RWPE1 (cell line): ENCODE measurements at places on chromosomes 13 and 19.

DNA sequence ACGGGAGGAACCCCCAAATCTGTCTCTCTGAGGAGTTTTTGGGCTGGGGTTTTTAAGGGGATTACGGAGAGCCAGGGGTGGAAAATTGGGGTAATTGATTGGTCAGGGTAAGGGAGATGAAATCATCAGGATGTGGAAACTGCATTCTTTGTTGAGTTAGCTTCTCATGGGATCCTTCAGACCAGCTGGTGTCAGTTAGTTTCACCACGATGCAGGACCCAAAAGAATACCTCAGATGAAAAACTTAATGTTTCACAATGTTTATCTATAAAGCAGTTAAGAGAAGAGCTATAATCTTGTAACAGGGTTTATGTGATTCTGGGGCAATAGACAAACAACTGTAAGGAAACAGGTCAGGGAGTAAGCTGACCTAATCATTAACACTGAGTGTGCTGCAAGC lies 230.8 kb downstream of the POU4F1 start:
- DNase-seq = no peak

GRCh38 chr19:33756177-33756576 lies 40.5 kb upstream of the KCTD15 start:
- DNase-seq = no peak

- DNase-seq = peak; percentile 89
These were observed 23.5 kb upstream of the USP12 start for GRCh38 chr13:27194895-27195764.

DNA sequence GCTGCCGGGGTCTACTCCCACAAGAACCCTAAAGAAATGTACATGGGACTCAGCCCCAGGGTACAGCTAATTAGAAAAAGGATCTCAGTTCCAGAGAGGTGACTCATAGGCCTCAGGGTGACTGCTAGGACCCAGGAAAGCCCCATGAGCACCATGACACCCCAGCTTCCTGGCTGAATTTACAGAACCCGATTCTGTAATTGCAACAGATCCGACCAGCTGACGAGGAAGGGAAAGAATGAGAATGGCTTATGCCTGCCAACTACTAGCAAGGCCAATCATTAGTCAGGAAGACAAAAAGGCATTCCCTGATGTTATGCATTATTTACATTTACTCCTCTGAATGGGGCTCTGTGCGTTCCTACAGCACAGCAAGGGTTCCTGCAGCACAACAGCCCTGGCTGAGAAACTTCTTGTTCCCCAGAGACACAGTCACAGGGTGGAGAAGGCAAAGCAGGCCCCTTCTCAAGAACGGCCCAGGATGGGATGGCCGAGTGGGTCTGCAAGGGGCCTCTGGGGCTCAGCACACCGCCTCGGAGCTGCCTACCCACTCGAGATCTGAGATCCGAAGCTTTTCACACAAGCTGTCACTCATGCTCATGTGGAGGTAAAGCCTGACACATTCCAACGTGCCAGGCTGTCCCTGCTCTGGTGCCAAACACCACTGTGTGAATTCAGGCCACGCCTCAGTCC lies 27.2 kb downstream of the PBX4 start:
- peak; percentile 98 for DNase-seq

DNA sequence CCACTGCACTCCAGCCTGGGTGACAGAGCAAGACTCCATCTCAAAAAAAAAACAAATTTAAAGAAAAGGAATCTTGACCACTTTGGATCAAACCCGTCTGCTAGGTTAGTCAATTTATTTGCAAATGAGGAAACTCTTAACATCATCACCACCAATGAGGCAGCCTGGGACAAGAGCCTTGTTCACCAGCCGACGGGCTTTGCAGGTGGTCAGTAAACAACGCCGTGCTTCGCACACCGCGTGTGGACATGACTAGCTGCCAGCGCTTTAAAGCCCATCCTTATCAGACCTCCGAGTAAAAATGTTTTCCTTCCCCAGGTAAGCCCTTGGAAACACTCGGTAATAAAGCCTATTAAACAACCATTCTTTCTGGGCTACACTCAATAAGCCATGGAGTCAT lies 41.9 kb downstream of the INSR start:
- no peak for DNase-seq

- DNase-seq = no peak
These were observed 305.2 kb upstream of the ZNF507 start for GRCh38 chr19:32040236-32040635.

DNA sequence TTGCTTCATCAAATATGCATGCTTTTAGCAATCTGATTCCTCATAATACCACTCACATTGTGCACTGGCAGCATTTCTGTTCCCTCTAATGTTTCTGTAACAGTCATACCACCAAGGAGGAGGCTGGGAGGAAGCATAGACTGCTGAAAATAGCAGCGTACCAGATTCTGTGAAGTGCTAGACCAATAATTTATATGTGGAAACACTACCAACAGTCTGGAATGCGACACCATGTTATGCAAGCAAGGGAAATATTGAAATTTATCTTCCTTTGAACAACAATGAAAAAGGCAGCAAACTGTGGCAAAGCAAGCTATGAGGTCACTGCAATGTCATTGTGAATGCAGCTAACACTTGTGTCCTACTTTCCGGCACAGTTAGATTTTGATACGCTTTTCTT lies 1388.0 kb downstream of the EFNB2 start:
- DNase-seq = no peak

DNA sequence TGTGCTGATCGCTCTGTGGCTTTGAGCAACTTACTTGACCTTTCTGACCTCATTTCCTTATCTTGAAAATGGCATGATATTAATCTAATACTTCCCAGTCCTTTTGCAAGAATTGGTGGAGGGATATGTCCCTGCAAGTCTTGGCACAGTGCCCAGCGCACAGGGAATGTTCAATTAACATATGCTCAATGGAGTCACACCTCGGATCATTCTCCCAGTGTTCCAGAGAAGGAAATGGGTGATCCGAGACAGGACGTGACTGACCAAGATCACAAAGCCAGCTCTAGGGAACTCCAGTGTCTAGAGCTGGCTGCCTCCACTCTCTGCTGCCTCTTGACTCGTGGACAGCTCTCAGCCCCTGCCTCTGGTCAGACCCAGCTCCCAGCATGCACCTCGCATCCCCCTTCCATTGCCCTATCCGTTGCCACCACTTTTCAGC lies 3.6 kb downstream of the CDC42EP5 start:
- DNase-seq = no peak

- DNase-seq = no peak
These were observed 156.3 kb upstream of the FNDC3A start for GRCh38 chr13:48819376-48819775.

DNA sequence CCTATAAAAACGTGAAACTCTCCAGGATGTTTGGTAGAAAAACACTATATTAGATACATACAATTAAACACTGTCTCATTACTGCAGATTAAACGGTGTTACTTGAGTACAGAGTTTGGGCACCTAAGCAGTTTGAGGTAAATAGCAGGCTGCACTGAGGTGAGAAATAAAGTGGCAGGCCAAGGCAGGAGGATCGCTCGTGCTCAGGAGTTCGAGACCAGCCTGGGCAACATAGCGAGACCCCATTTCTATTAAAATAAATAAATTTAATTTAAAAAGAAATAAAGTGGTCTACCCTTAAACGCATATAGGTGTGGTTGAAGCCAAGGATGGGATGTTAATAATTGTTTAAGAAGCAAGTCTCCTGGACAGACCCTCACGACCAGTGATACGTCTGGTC lies 1.2 kb downstream of the PSPC1 start:
- no peak for DNase-seq

- DNase-seq = no peak
These were observed 130.0 kb downstream of the CYSLTR2 start for GRCh38 chr13:48783695-48784230.

GRCh38 chr13:23321535-23322241 lies 111.8 kb downstream of the SACS start:
- DNase-seq = peak; percentile 79

GRCh38 chr13:108787700-108788414 lies 158.4 kb downstream of the MYO16 start:
- no peak for DNase-seq

DNA sequence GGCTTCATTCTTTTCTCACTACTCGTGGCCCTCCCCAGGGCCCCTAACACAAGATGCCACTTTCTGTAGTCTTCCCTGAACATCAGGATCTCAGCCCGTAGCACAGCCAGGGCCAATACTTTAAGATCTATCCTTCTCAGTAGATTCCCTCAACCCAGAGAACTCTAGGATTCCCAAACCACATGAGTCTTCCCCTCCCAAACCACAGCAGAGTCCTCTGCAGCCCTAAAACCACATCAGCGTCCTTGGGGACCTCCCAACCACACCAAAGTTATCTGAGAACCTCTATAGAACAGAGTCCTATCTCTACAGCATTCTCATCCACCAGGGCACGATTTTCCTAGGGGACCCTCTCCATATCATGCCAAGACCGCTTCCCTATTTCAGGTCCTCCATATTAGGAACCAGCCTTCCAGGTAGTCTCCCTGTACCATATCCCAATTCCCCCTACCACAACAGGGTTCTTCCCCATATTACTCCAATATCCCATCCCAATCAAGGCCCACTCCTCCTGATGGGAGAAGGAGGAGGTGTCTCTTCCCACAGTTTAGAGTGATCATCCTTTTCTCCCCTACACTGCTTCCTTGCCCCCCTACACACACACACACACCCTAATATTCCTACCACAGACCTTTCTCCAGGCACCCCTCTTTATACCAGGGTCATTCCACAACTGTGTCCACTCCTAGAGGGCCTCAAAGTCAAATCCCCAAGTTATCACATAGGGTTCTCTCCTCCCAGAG lies 1.4 kb downstream of the DYRK1B start:
- DNase-seq = no peak

DNA sequence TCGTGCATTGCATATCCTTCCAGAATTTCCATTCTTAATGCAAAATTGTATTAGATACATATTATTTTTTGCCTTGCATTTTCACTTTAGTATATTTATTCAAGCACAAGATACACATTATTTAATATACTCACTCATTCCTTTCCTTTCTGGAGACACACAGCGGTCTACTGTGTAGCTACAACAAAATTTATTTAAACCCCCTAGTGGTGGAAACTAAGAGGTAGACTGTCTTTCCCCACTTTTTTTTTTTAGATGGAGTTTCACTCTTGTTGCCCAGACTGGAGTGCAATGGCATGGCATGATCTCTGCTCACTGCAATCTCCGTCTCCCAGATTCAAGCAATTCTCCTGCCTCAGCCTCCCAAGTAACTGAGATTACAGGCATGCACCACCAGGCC lies 2040.3 kb upstream of the PCDH20 start:
- no peak for DNase-seq

DNA sequence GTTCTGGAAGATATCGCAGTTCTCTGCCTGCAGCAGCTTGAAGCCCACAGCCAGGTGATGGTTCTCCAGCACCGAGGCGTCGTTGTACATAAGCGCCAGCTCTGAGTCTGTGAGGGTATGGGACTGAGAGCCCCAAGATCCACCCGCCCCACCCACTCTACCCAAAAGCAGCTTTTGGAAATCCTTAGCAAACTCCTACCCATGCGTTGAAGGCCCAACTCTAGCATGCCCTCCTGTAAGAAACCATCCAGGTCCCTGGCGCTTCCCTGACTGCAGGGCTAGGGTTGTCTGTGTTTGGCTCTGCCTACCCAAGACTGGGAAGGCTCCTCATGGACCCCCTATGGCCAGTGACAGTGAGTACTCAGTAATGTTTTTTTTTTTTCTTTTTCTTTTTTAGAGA lies 9.4 kb downstream of the PDE4C start:
- no peak for DNase-seq

DNA sequence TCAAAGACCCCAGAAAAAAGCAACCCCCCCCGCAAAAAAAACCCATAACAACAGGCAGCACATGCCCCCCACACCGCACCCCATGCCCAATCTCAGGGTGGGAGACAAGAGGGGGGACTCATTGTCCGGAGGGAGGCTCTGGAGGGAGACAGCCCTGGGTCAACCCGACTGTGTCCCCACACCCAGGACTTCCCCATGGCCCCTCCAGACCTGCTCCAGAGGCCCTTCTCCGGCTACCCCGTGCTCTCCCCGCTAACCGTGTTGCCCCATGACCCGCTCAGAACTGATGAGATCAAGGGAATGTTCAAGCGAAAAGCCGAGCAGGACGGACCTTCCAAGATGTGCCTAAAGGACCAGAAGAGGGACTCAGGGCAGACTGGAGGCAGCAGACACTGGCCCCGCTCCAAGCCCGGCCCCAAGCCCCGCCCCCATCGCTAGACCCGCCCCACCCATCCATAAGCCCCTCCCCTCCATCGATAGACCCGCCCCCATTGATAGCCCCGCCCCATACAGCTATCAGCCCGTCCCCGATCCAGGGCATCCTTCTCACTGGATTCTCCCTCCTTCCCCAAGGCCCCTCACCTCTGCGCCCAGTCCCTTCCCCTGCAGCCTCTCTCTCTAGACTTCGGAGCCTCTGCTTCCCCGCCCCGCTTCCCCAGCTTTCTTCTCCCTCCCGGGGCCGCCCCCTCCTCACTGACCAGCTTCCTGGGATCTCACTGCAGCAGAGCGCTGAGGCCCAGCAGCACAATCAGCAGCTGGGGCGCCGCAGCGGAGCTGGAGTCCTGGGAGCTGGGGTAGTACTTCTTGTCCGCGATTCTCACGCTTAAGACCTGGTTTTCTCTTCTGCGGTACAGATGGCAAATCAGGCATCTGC lies 2.2 kb downstream of the BST2 start:
- DNase-seq = peak; percentile 87

GRCh38 chr13:19181021-19181620 lies 503 bp downstream of the TUBA3C start:
- no peak for DNase-seq

DNA sequence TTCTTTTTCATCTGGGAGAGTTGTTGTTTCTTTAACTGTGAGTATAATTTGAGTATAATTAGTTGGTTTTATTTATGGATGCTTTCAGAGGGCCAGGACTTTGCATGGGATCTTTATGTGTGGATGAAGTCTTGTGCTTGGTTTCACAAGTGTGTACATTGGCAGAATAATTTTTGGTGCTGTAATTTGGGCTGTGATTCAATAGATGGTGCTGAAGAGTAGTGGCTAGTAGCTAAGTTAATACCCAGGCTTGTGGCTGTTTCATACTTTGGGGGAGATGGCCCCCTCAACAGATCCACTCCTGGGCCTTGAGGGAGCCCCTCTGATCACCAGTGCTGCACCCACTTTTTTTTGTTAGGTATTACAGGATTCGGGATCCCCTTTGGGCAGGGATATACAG lies 1142.4 kb downstream of the SLITRK1 start:
- no peak for DNase-seq

DNA sequence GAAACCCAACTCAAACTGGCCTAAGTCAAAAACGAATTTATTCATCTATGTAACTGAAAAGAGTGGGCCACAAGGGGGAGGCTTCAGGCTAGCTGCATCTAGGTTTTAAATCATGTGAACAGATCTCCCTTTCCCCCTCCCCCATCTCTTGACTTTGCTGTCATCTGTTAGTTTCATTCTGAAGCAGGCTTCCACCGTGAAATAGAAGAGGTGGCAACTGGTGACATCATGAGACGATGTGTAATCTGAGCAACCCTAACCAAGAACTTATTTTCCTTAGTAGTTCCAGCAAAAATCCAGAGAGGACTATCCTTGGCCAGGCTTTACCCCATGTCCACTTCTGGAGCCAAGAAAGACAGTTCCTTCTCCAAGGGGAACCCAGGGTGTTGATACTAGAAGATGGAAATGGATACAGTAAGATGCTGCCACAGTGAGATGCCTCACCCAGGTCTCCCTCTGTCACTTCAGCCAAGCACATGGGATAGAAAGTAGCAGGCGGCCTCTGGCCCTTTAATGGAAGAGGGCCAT lies 9.4 kb downstream of the SAMD4B start:
- no peak for DNase-seq

- DNase-seq = no peak
These were observed 414.2 kb downstream of the FOXO1 start for GRCh38 chr13:40252241-40252640.

- no peak for DNase-seq
These were observed 120.2 kb downstream of the DNAJC15 start for GRCh38 chr13:43143591-43143990.
